ENCODE measurements at places on chromosomes 1 and 21.

GRCh38 chr21:44730951-44731579, 19.7 kb upstream of the TSPEAR start:
- DNase-seq: no peak

- DNase-seq: no peak
Observed at GRCh38 chr1:1307261-1307922, 338 bp downstream of the ACAP3 start.

DNA sequence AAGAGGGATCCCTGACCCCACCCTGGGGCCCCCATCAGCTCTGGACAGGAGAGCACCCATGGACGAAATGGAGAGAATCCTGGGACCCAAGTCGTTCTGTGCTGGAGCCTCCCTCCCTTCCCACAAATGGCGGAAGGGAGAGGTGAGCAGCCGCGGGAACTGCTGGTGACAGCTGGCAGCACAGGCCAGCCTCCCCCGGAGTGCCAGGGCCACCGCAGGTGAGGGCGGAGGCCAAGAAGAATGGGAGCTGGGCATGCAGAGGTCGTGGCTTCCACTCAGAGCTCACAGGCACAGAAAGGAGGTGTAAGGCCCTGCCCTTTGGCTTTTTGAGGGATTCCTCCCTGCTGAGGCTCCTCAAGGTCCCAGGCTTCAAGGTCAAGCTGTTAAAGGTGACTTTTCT, 24.6 kb downstream of the SLC1A7 start:
- no peak for DNase-seq

DNA sequence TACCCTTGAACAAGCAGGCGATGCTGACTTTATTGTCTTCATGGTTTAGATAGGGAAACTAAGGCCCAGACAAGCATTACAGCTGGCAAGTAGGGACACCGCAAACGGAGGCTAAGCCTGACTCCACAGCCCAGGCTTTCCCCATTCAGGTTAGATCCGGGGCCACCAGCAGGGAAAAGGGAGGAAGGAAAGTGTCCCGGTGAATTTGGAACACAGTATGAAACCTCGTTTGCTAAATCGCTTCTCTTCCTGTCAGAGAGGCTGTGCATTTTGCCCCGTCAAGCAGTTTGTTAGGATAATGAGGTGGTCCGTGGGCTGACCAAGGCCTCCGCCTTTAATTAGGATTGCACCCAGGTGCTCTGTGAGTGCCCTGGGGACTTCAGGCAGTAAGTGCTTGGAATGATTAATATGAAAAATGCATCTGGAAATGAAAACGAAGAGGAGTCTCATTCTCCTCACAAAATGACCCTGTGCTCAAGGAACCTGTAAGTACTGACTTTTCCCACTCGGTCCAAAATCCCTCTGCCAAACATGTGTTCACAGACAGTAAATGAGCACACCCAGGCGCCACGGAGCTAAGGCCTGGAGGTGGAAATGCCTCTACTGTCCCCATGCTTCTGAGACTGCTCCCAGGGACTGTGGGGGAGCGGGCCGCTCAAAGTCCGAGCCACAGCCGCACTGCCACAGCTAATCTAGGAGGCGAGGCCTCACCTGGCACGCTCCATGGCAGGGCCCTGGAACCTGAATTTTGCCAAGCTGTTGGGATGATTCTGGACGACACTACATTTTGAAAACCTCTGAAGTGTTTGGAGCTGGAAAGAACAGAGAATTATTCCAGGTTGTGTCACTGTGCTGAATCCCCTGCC, 234.1 kb downstream of the SDCCAG8 start:
- DNase-seq: no peak

DNA sequence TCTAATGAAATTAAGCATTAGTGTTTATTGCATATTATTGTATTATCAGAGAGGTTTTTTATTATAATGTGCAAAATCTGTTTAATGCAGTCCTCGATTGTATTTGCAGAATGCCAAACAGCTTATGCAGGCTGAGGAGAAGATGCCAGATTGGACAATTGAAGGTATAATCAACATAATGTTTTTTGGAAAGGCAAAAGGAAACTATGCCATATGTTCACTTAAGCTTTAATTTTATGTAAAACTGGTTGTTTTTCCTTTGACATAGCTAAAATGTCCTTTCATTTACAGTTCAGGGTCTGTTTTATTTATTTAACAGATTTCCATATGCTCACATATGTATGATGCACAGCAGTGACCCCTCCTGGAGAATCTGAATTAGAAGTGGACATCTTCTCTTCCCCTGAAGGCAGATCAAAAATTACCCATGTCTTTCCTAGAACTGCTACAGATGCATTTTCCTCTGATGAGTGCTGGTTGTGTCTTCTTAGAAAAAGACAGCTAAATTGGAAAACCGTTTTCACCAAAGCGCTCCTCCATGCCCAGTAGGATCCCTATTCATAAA, 143.5 kb upstream of the USH2A start:
- DNase-seq: no peak

DNA sequence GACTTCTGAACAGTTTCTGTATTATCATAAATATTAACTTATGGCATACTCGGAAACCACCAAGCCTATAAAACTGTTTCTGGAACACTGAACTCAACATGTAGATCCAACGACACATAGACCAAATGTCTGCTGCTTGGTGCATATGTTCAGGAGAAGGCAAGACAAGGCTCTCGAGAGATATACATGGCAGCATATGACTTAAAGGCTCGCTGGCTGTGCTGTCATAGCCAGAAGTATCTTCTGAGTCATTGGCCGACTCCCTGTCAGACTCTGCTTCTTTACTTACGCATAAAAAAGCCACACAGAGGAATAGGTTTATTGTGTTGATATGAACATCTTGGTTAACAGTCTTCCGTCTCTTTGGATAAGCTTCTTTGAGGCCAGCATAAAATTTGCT, 60.6 kb downstream of the LYST start:
- no peak for DNase-seq

DNA sequence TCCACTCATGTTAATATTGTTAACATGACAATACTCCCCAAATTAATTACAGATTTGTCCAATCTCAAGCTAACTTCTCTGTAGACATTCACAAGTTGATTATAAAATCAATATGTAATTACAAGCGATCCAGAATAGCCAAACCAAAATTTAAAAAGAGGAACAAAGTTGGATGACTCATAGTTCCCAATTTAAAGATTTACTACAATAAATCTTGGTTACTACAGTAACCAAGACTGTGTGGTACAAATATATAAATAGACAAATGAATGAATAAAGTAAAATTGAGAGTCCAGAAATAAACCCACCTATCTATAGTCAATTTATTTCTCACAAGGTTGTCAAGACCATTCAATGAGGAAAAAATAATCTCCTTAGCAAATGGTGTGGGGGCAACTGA, 7.1 kb upstream of the KRTAP10-4 start:
- no peak for DNase-seq

DNA sequence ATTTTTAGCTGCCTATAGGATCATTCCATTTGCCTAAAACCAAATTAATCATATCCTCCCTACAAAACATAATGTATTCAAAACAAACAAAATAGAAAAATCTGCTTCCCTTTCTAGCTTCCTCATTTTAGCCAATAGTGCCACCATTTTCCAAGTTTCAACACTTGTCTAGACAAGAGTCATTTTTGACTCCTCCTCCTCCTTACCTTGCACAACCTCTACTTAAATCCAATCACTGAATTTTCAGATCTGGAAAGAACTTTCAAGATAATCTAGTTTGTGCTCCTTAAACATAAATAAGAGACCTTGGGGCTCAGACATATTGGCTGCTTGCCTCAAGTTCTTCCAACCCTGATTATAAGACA, 7.4 kb downstream of the STX6 start:
- DNase-seq: no peak

GRCh38 chr1:19260211-19261138, 8.9 kb downstream of the MRTO4 start:
- DNase-seq: no peak

DNA sequence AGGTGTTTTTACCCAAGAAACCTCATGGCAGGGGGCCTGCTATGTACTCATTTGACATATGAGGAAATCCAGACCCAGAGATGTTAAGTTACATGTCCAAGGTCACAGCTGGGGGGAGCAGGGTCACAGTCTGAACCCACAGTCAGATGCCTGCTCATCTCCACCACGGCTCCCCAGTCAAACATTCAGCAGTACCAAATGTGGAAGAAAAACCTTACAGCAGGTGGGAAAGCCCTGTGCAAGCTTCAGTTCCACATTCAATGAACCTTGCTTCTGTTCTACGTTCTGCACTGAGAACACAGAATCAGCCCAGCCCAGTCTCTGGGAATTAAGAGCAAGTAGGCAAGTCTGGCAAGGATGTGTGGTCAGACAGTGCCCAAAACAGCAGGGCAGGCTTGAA, 35.2 kb downstream of the LRP8 start:
- DNase-seq: no peak

DNA sequence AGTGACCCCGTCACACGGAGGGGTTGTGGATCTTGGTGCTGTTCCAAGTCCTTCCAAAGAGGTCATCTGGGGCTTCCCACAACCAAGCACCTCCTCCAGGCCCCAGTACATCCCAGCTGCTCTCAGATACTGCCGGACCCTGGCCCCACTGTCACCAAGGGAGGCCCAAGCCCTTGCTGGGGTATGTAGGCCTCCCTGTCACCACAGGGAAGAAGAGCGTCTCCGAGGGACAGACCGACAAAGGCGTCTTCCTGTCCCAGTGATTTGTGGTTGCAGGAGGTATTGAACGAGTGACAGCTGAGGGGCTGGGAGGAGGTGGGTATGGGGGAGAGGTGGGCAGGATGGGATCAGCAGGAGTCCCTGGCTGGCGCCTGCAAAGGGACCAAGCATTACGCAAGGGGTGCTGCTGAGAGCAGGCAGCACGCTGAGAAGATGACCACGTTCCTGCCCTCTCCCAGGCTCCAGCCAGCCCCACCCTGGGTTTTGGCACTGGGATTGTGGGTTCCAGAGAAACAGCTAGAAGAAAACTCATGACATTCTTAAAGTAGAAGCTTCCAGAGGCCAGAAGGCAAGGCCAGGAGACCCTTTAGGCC, 29.7 kb downstream of the LRP8 start:
- no peak for DNase-seq

- DNase-seq: no peak
Observed at GRCh38 chr21:43734928-43735229, 15.9 kb downstream of the PDXK start.

GRCh38 chr1:41364442-41365319, 3.4 kb downstream of the FOXO6 start:
- DNase-seq: no peak

- DNase-seq: no peak
Observed at GRCh38 chr1:23422241-23422877, 2.2 kb downstream of the TCEA3 start.

GRCh38 chr1:184428604-184429003, 41.8 kb downstream of the C1orf21 start:
- DNase-seq: no peak

GRCh38 chr1:32977546-32978087, 13.0 kb upstream of the RNF19B start:
- DNase-seq: no peak

GRCh38 chr1:227869279-227869842, 53.9 kb downstream of the PRSS38 start:
- DNase-seq: no peak

DNA sequence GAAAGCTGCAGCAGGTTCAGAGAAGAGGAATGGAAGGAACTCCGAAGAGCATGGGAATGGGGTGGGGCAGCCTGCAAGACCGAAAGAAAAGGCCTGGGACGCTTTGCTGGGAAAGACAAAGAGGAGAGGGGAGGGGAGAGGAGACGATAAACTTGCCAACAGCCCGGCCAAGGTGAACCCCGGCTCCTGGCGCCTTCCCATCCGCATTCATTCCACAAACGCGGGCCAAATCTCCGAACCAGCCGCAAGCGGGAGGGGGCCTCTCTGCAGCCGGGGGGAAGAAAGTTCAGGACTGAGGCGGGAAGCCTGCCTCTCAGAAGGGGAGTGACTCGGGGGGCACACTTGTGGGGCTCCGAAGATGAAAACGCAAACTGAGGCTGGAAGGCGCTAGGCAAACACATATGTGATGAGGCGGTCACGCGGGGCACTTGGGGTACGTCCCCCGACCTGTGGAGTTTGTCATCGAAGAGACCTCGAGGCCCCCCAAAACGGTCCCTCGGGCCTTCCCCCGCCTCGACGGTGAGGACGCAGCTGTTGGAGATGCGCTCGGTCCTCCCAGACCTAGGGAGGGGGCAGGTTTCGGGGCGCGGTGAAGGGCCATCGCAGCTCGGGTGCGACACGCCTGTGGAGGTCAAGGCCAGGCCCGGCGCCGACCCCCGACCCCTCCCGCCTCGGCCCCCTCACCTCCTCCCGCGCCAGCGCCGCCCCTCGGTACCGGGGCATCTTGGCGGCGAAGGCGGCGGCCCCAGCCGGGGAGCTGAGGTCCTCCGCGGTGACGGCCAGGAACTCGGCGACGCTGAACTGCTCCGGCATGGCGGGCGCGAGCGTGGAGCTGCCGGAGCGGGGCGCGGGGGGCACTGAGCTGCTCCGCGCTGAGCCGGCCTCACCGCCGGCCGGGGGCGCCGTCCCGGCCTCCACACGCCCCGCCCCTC, at the start of gene ASAP3:
TSS of gene ASAP3 (minus strand) at position 859 of the 932 bp plus-strand sequence. CDS start at position 813, 46 bp downstream.
- no peak for DNase-seq

DNA sequence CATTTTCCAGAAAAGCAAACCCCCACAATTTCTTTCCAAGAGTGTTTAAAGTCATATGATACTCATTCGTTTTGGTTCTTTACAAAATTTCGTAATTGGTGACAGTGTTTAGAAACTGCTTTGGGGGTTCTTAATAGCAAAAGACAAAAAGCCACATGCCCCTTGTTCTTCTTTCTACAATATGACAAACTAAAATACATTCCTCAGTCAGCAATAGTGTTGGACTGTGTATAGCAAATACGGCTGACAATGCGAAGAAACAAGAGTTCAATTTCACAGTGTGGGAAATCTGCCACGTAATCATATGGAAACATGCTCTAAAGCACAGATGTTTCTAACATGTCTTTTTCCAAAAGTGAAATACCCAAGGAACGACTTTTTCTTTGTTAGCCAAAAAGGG, 7.6 kb upstream of the IFNAR1 start:
- no peak for DNase-seq

DNA sequence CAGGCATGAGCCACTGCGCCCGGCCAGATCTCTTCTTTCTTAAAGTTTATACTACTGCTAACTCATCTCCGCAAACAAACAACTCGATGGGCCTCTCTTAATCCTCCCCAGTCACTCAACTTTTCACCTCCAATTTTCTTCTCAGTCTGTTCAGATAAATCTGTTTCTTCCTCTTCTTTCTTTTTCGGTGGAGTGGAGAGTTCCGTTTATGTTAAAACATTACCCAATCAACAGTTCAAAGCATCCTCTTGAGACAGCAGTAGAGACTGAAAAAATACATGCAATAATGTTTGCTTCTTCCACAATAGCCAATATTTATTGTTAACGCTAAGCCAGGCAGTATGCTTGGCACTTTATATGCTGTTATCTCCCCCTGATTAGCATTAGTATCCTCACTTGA, 1.4 kb upstream of the ANKRD13C start:
- DNase-seq: no peak
